ENCODE measurements at places on chromosomes 6 and 20.

GRCh38 chr6:63572747-63573075 lies 431 bp downstream of the LOC128125822 start:
- no peak for DNase-seq

- no peak for DNase-seq
Observed at GRCh38 chr6:166507809-166508564, 78.5 kb downstream of the RAMACL start.

DNA sequence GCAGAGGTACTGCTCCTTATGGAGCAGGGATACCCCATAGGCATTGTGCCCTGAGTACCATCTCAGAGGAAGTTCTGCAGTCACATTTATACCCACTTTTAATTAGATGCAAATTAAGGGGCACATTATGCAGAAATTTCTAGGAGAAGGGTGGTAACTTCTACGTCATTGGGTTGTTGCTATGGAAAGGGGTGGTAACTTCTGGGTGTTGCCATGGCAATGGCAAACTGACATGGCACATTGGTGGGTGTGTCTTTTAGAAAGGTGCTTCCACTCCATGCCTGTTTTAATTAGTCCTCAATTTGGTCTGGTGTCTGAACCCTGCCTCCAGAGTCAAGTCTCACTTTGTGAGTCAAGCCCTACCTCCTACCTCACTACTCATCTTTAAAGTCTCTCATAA lies 42.0 kb downstream of the RSPO3 start:
- no peak for DNase-seq

DNA sequence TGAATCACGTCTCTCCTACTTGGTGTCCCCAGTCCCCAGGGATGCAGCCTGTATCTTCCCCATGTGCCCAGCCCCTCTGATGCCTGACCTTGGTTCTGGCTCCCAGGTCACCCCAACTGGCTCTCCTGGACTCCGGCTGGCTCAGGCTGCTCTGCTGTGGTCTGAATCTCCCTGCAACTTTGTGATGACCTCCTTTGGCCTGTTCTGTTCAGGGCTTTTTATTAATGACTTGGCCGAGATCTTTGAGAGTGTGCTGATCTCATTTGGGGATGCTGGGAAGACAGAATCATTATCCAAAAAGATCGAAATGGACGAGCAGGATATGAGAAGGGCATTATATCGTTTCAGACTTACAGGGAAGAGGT lies 67.4 kb downstream of the IGF2R start:
- DNase-seq = no peak

- no peak for DNase-seq
Observed at GRCh38 chr6:149065658-149066556, 251.6 kb upstream of the TAB2 start.

- no peak for DNase-seq
Observed at GRCh38 chr6:907928-908327, 215.0 kb upstream of the EXOC2 start.

DNA sequence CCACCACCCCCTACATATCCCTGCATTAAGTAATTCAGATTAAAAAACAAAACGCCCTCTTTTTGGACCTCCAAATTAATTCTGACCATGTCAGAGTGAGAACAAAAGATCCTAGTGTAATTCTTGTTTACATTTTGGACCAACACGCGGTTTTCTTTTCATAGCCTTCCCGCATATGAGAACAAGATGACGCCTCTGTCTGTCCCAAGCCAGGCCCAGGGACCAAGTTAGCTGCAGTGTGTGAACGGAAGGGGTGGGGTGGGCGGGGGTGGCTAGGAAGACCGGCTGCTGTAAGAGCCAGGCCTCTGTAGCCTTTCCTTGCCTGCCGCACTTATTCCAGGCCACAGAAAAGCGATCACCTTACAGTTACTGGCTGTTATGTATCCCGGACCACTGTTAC lies 68.0 kb downstream of the PLCG1 start:
- no peak for DNase-seq

DNA sequence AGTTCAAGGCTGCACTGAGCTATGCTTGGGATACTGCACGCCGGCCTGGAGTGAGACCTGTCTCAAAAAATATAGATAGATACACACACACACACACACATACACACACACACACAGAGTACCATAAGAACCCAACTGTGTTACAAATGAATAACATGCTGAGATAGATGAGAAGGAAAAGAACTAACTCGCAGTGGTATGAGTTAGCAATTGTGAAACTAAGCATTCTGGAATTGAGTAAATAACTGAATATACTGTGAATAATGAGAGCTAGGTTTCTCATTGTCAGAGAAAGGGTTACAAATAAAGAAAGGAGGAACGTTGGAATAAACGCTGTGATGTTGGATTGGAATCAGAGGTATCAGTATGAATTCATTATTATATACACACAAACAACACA lies 14.6 kb upstream of the FAXC start:
- DNase-seq = no peak

- DNase-seq = no peak
Observed at GRCh38 chr6:5481033-5481432, 219.7 kb downstream of the FARS2 start.

Data from fibroblast of skin of left quadriceps (primary cell).